Mesendoderm (in vitro differentiated cells): ENCODE measurements at places on chromosomes 3 and 15.

GRCh38 chr3:171811295-171811912 lies 1.1 kb upstream of the PLD1 start:
- DNase-seq: no peak

- no peak for DNase-seq
Measured at GRCh38 chr3:80676866-80677265, 909.1 kb upstream of the ROBO1 start.

DNA sequence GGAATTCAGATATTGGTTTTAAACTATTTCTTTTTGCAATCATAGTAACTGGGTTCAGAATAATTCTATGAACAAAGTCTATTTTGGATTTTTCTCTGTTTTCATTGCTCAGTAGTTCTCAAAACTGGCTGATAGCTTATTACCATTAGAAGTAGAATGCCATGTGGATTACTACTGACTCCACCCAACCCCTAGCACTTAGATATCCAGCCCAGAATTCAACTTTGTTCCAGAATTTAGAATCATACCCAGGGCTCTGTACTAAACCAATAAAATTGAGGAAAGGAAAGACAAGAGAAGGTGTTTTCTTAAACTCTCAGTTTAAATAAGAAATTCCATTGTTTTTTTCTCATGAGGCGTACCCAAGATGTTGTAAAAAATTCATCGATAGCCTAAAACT lies 39.0 kb upstream of the ABHD10 start:
- DNase-seq: no peak

- DNase-seq: peak; percentile 80
Measured at GRCh38 chr15:51229907-51230330, 108.5 kb downstream of the CYP19A1 start.

DNA sequence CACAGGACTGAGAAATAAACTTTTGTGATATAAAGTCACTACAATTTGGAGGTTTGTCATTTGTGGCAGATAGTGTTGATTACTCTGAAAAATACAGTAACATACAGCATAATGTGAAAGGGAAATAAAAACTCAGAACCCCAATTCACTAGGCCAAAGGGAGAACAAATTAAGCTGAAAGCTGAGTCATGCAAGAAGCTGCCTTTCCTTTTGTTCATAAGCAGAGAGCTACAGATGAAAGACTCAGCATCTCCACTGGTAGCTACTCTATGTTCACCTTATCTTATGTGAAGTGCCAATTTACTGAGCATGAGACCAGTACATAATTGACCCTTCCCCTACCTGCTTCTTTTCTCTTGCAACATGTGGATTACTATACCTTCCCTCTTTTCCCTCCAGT lies 19.3 kb upstream of the SLTM start:
- DNase-seq: no peak

DNA sequence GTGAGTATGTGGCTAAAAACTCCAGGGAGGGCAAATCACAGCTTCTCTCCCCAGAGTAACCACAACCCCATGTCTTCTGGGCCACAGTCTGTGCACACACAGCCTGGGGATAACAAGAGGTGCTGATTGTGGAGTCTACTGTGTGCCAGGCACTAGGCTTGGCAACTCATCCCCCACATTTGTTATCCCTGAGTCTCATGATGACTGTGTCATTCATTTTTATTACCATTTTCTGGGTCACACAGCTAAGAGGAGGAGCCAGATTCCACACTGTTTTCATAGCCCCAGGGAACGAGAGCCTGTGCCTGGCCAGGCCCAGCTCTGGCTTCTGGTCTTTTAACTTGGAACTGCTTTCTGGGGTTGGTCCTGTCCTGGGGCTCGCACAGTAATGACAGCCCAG lies 34.5 kb downstream of the ESYT3 start:
- no peak for DNase-seq

DNA sequence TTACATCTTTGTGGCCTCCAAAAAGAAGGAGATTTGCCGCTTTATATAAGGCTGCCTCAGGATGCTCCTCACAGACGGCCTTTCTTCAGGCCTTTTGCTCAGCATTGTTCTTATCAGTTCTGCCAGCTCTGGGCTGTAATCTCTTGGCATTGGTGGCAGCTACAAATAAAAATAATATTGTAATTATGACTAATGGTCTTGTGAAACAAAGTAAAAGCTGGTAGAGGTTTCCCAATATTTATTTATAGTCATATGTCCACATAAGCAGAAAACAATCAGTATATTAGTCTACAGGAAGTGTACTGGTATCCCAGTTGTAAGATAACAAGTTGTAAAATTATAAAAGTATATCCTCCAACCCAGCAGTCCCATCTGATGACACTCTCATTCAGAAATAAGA lies 7.3 kb downstream of the NEK4 start:
- no peak for DNase-seq

GRCh38 chr3:127573401-127573800 lies 17.1 kb downstream of the TPRA1 start:
- no peak for DNase-seq

DNA sequence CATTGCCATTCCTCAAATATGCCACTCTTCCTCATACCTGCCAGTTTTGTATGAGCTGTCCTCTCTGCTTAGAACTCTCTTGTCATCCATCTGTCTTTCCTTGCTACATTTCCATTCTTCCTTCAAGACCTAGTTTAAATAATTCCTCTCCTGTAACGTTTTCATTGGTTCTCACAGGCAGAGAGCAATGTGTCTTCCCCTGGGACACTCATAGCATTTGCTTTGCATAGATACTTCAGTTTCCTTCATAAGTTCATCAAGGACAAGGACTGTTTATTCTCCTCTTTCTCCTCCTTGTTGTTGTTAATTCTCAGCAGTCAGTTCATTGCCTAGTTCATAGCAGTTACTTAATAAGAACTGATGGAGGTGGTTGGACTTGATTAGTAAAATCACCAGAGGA lies 10.5 kb downstream of the NR2C2 start:
- DNase-seq: no peak

DNA sequence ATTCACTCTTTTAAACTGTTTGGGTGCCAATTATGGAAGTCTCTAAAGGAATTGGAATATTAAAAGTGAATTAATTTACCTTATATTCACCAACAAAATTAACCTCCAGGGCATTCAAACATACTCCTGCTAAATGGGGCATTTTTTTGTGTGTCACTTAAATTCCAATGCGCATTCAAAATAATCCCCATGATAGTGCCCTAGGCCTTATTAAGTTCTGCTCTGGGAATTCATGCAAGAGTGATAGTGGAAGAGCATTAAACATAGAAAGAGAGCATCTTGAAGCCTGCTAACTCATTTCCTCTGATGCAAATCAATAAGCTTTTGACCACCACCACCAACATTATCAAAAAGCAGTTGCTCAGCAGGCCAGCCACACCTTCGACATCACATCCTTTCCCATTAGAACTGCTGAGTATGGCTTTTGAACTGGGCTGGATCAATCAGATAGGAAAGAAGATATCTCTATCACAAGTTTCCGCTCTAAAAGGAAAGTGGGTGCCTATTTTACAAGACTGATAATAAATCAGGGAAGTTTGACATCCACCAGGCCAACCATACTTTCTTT lies 156.7 kb downstream of the TMCO5A start:
- DNase-seq: peak; percentile 34

DNA sequence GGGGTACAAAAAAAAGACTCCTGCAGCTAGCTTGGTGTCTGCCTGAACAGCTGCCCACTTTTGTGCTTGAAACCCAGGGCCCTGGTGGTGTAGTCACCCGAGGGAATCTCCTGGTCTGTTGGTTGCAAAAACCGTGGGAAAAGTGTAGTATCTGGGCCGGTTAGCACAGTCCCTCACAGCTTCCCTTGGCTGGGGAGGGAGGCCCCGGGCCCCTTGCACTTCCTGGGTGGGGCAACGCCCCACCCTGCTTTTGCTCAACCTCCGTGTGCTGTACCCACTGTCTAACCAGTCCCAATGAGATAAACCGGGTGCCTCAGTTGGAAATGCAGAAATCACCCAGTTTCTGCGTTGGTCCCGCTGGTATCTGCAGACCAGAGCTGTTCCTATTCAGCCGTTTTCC lies 211.7 kb upstream of the ZPLD1 start:
- DNase-seq: no peak

- no peak for DNase-seq
Measured at GRCh38 chr15:25712192-25712960, 150.8 kb downstream of the ATP10A start.

GRCh38 chr3:120536642-120537041 lies 59.5 kb upstream of the NDUFB4 start:
- no peak for DNase-seq

DNA sequence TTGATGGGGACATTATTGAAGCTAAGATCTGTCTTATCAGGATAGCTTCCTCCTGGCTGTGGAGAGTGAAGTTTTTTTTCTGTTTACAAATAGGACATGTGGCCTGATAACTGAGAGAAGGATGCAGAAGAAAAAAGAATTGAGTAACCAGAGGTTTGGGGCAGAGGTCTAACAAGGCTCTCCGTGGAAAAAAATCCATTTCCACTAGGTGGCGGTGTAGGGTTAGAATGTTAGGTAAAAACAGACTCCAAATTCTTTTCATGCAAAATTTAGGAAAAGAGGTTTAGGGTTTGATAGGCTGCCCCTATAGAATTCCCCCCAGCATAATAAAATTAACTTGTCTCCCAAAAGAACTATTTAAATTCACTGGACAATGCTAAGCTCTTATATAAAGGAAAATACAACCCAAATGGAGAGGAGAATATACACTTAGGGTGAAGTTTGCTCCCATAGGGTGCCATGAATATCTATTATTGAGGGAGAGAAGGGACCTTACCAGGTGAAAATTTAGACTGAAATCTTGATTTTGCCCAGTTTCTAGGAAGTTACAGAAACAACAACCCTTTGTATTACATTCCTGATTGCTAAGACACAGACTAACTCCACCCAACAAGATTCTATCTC lies 1560.4 kb downstream of the OTOL1 start:
- DNase-seq: peak; percentile 71

DNA sequence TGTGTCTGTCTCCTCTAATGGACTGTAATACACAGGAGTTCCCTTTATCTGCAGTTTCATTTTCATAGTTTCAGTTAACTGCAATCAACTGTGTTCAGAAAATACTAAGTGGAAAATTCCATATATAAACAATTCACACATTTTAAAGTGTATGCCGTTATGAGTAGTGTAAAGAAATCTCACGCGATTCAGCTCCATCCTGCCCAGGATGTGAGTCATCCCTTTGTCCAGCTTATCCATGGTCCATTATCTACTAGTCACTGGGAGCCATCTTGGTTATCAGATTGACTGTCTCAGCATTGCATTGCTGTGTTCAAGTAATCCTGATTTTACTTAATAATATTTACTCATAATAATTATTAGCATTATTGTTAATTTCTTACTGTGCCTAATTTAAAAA lies 14.5 kb downstream of the ZPLD1 start:
- no peak for DNase-seq

DNA sequence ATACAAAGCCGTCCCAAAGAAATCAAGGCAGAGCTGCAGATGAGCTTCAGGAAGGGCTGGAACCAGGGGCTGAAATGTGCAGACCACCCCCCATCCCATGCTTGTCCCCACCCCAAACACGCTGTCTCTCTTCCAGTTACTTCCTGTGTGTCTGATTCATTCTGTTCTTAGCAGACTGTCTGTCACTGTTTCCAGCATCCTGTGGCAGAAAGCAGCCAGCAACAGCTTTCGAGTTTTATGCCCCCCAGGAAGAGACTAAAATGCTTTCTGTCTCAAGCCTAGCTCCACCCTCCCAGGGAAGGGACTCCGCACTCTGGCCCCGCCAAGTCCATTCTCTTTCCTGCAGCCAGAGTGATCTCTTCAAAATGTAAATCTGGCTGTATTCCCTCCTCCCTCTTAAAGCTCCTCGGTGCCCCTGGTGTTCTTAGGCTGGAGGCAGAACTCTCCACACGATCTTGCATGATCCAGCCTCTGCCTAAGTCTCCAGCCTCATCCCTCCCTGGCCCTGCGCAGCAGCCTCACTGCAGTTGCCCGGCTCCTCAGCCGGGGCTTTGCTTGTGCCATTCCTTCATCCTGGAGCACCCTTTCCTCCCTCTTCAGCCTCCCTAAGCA lies 41.5 kb downstream of the HRH1 start:
- peak; percentile 45 for DNase-seq

GRCh38 chr15:88711806-88712205 lies 73.0 kb downstream of the ISG20 start:
- DNase-seq: no peak

- no peak for DNase-seq
Measured at GRCh38 chr3:85535517-85535916, 576.7 kb downstream of the CADM2 start.

DNA sequence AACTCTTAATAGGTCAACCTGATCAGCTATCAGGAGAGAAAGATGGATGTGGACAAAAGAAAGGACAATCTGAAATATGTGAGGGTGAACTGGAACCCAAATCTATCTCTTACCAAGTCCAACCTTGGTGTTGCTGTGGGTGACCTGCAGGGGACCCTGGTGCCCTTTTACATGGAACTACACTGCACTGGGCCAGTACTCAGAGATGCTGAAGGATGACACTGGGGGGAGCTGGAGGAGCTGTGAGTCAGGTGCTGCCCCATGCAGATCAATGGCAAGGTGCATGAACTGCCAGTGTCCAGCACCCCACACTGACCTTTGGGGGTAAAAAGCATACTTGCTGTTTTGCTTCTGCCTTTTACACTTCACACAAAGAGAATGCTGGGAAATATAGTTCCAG lies 55.6 kb upstream of the TBC1D5 start:
- peak; percentile 73 for DNase-seq
